Muscle of leg (tissue), 16 donors: ENCODE measurements at places on chromosomes 5 and 9. TPM values are rescaled to one million over a fixed set of nuclear protein-coding genes. Genes with fewer than 3 reads are reported as not detected.

The BBLN gene
- polyA plus RNA-seq = 29.7 TPM

The STPG3 gene
- polyA plus RNA-seq = not detected

The SPAG8 gene
- polyA plus RNA-seq = 2.7 TPM

The FBLL1 gene
- polyA plus RNA-seq = 1.7 TPM

The SMIM33 gene
- not detected for polyA plus RNA-seq

The IL5 gene
- polyA plus RNA-seq = not detected

- no peaks in the 10 kb centered on the region for H3K27me3 ChIP-seq
- H3K27ac ChIP-seq = no peak overlapping the region
- no peak for DNase-seq
- peaks cover 6% of the 10 kb centered on the region for H3K4me1 ChIP-seq
- no peak overlapping the region for H3K4me3 ChIP-seq
- H3K36me3 ChIP-seq = peaks cover 70% of the 10 kb centered on the region
These were observed 25.3 kb downstream of the NIPAL4 start for GRCh38 chr5:157485340-157485739.

- peak; percentile 83 for DNase-seq
- no peak overlapping the region for H3K4me3 ChIP-seq
- no peaks in the 10 kb centered on the region for H3K36me3 ChIP-seq
- H3K27me3 ChIP-seq = peaks cover 29% of the 10 kb centered on the region
- peaks cover 15% of the 10 kb centered on the region for H3K4me1 ChIP-seq
These were observed 24.1 kb downstream of the AHRR start for GRCh38 chr5:345404-346195.

- no peak overlapping the region for H3K4me3 ChIP-seq
- H3K27me3 ChIP-seq = no peaks in the 10 kb centered on the region
- H3K36me3 ChIP-seq = no peaks in the 10 kb centered on the region
- no peak for DNase-seq
These were observed 62.9 kb downstream of the GCNT1 start for GRCh38 chr9:76521906-76522305.

DNA sequence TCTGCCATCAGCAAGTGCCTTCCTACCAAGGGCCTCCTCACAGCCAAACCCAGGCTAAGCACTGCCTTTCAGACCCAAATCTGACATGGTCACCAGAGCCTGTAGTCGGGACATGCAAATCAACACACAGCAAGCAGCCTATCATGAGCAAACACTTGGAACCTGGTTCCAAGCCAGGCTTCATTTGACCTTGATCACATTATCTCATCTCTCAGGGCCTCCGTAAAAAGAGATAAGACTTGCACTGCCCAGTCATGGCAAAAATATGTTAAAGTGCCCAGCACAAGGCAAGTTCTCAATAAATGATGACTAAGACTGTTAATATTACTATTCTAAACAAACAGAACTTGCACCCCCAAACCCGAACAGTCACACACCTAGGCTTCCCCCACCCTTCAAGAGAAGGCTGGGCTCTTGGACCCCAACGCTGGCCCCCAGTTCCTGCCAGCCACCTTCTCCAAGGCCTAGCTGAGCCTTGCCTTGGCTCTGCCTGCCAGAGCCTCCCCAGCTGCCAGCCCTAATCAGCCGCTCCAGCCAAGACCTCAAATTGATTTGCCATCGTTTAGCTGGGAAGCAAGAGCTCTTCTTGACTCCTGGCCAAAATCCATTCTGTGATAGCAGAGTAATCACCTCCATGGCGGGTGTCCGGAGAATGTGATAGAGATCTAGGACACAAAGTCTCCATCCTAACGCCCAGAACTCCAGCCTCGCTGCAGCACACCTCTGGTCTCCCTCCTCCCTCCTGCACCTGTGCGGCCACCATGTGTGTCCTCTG lies 18.7 kb downstream of the CPLX2 start:
- no peaks in the 10 kb centered on the region for H3K36me3 ChIP-seq
- peaks cover 14% of the 10 kb centered on the region for H3K4me1 ChIP-seq
- DNase-seq = peak; percentile 5
- H3K27ac ChIP-seq = no peak overlapping the region
- H3K27me3 ChIP-seq = peaks cover 2% of the 10 kb centered on the region
- H3K4me3 ChIP-seq = no peak overlapping the region

DNA sequence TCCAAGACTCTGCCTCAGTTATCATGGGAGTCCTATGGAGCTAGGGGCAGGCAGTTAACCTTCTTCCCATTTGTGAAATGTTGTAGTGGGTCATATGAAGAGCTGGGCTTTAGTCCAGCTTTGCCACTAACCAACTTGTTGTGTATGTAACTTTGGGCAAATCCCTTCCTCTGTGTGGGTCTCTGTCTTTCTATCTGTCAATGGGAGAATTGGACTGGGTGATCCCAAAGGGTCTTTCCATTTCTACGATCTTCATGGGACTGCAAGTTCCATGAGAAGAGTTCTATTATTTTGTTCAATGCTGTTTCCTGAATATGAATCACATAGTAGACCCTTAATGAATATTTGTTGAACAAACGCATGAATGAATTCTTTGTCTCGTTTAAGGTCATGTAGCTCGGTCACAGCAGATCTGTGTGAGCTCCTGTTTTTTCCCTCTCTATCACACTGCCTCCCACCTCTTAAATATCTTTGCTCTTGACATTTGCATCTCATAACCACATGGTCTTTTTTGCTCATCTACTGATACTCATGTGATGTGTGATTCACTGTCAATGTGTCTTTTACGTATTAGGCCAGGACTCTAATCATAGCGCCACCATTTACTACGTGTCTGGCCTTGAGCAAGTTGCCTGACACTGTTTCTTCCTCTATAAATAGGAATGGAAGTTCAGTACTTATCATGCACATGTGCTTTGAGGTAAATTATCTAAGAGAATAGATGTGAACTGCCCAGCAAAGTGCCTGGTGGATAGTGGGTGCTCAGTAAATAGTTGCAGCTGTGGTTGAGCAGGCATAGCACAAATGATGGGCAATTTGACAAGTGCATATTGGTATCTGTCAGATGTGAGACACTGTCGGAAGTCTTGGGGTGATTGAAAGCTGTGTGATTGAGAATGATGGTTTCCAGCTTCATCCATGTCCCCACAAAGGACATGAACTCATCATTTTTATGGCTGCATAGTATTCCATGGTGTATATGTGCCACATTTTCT lies 37.4 kb downstream of the PTTG1 start:
- no peaks in the 10 kb centered on the region for H3K27me3 ChIP-seq
- H3K36me3 ChIP-seq = no peaks in the 10 kb centered on the region
- H3K27ac ChIP-seq = no peak overlapping the region
- DNase-seq = no peak
- no peaks in the 10 kb centered on the region for H3K4me1 ChIP-seq

DNA sequence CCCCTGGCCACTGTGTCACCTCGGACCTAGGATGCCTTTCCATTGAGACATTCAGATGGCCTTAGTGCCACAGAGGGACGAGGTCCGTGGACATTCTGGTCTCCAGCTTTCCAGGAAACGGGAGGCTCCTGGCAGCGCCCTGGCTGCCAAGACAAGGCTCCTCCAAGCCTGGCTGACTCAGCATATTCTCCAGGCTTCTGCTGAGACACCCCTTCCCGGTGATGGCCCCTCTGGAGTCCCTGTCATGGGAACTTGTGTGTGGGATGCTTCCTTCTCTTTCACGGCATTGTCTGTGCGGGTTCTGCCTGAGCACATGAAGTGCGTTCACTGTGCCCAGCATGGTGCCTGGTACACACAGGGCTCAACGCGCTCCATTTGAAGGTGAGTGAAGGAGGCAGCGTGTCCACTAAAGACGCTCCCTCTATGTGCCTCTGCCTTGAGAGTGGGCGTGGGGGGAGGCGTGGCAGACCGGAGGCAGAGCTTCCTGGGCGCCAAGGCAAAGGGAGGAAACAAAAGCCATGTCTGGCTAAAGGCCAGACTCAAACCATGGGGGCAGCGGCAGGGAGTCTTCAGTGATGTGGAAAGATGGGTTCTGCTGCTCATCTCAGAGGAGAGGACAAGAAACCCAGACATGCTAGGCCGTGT lies 46.4 kb upstream of the PRRC2B start:
- no peak for DNase-seq
- no peak overlapping the region for H3K27ac ChIP-seq
- no peaks in the 10 kb centered on the region for H3K27me3 ChIP-seq
- H3K4me3 ChIP-seq = no peak overlapping the region
- no peaks in the 10 kb centered on the region for H3K36me3 ChIP-seq

- H3K36me3 ChIP-seq = no peaks in the 10 kb centered on the region
- no peaks in the 10 kb centered on the region for H3K27me3 ChIP-seq
- peak within 1 kb of the TSS; percentile 41 for H3K4me3 ChIP-seq
- DNase-seq = peak; percentile 94
These were observed at the start of gene ANXA1 for GRCh38 chr9:73151653-73152542. ANXA1 (plus strand) TSS chr9:73151865; CDS start chr9:73158536, 6,671 bp downstream.

DNA sequence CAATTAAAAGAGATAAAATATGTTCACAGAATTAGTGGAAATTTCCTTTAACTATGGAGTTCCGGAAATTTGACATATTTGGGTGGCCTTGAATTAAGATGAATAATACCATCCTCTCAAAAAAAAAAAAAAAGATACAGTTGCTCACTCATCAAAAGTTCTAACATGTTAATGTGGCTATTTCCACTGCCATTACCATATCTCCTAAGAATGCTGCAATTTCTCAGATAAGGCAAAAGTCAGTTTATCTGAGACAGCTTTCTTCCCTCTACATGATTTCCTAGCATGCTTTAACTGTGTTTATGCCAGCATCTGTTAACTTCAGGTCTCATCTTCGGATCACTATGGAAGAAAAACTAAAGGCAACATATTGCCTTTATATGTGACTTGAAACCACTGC lies 2.6 kb downstream of the FASTKD3 start:
- DNase-seq = no peak
- no peak overlapping the region for H3K4me3 ChIP-seq
- H3K4me1 ChIP-seq = peaks cover 2% of the 10 kb centered on the region
- peaks cover 14% of the 10 kb centered on the region for H3K36me3 ChIP-seq
- no peak overlapping the region for H3K27ac ChIP-seq

- H3K27me3 ChIP-seq = no peaks in the 10 kb centered on the region
- peak; percentile 29 for DNase-seq
- no peaks in the 10 kb centered on the region for H3K36me3 ChIP-seq
These were observed 456.9 kb downstream of the BNC2 start for GRCh38 chr9:16413509-16414016.

- peak; percentile 17 for DNase-seq
- no peaks in the 10 kb centered on the region for H3K36me3 ChIP-seq
- H3K27ac ChIP-seq = no peak overlapping the region
- no peak overlapping the region for H3K4me3 ChIP-seq
These were observed 161.0 kb upstream of the ZNF618 start for GRCh38 chr9:113715086-113715485.

GRCh38 chr5:149497357-149497756 lies 53.9 kb downstream of the CSNK1A1 start:
- peaks cover 5% of the 10 kb centered on the region for H3K4me1 ChIP-seq
- H3K27me3 ChIP-seq = no peaks in the 10 kb centered on the region
- no peak overlapping the region for H3K4me3 ChIP-seq
- peak; percentile 94 for DNase-seq

DNA sequence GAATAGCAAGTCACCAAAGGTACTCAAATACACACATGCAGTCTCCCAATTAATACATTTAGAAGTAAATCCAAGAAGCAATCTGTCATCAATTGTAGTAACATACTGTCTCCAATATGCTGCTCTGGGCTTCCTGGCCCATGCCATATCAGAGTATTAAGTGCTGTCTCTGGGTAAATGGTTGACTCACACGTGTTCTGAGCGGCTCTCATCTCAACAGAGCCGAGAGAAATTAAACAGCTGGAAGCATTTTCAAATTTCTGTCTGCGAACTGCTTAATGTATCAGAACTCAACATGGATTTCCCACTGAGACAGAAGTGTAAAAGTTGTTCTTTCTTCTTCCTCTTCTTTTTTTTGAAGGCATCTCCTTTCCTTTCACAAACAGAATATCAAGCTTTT lies 247.3 kb upstream of the TAS2R1 start:
- H3K36me3 ChIP-seq = no peaks in the 10 kb centered on the region
- no peak overlapping the region for H3K4me3 ChIP-seq
- DNase-seq = peak; percentile 59
- peaks cover 10% of the 10 kb centered on the region for H3K4me1 ChIP-seq
